H1 (cell line): ENCODE measurements at places on chromosomes 12 and 14.

- DNase-seq, result no peak
Measured at GRCh38 chr12:57782243-57782607, 362 bp upstream of the TSFM start.

DNA sequence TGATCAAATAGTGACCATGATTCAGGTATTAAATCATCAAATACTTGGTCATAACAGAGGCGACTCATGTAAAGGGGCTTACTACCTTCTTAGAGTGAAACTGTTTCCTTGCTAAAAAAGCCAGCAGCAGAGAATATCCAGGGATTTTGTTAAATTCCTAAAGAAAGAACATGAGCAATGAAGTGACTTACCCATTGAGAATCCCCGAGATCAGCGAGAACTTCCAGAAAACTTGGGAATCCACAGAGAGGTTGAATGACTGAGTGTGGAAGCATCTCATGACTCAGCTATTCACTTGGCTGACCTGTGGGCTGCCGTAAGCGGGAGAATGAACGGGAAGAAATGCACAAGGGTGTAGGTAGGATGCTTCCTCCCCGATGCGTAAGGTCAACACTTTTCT, 85.3 kb upstream of the KCNA1 start:
- no peak for DNase-seq

DNA sequence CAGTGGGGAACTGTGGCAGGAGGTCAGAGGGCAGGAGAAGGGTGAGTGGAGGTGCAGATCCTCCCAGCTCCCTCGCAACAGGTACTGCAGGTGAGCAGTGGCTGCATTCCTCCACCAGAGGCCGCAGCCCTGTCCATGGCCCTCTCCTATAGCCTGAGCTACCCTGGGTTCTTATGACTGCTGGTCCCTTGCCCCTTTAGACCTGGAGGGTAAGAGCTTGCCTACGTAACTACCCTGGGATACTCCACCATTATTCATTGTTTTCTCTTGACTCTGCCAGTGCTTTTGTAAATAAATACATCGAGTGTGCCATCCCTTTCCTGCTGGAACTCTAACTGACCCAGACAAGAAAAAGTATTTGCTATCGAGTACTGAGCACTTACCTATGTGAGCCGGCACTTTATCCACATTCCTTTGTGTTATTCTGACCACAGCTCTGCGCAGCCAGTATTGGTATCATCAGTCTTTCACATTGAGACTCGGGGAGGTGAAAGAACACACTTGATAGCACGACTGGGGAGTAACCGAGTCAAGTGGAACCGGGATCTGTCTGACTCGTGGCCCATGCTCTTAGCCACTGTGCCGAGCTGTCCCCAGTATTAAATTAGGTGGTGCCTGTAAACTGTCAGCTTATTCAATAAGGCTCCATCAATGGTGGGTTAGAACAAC, 38.5 kb downstream of the LTBP2 start:
- no peak for DNase-seq

DNA sequence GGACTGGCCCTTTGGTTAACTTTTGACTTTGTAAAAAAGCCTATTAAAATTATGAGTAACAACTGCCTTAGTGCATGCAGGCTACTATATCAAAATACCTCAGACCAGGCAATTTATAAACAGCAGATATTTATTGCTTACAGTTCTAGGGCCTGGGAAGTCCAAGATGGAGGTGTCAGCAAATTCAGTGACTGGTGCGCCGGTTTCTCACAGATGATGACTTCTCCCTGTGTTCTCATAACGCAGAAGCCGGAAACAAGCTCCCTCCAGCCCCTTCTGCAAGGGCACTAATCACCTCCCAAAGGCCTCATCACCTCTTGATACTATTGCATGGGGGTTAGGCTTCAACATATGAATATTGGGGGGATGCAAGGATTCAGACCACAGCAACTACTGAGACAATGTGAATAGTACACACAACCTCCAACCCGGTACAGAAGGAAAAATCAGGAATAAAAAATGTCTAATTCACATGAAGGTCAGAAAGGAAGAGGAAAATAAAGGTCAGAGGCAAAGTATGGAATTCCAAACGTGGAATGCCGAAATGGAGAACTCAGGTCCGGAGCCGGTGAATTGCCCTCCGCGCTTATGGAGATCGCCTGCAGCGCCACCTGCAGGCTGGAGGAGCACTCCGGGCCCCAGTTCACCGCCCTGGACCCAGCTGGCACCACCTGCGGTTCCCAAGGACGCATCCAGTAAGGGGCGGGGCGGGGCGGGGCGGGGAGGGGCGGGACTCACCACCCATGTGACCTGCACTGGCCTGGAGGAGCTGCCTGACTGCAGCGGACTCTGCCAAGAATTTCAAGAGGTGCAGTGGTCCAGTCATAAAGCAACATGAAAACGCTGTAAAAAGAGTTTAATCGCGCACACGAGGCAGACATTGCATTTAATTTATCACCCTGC, 203.4 kb downstream of the KIF26A start:
- peak; percentile 85 for DNase-seq

DNA sequence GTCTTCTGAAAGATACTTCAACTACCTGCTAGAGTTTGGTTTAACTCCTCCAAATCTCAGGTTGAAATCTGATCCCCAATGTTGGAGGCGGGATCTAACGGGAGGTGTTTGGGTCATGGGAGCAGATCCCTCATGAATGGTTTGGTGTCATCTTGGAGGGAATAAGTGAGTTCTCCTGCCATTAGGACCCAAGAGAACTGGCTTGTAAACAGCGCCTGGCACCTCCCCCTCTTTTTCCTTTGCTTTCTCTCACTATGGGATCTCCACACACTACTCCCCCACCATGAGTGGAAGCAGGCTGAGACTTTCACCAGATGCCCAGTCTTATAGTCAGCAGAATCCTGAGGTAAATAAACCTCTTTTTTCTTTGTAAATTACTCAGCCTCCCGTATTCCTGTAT, 2.5 kb downstream of the CNIH1 start:
- DNase-seq, result no peak

- DNase-seq, result no peak
Measured at GRCh38 chr12:14782756-14783155, 20.5 kb downstream of the WBP11 start.

DNA sequence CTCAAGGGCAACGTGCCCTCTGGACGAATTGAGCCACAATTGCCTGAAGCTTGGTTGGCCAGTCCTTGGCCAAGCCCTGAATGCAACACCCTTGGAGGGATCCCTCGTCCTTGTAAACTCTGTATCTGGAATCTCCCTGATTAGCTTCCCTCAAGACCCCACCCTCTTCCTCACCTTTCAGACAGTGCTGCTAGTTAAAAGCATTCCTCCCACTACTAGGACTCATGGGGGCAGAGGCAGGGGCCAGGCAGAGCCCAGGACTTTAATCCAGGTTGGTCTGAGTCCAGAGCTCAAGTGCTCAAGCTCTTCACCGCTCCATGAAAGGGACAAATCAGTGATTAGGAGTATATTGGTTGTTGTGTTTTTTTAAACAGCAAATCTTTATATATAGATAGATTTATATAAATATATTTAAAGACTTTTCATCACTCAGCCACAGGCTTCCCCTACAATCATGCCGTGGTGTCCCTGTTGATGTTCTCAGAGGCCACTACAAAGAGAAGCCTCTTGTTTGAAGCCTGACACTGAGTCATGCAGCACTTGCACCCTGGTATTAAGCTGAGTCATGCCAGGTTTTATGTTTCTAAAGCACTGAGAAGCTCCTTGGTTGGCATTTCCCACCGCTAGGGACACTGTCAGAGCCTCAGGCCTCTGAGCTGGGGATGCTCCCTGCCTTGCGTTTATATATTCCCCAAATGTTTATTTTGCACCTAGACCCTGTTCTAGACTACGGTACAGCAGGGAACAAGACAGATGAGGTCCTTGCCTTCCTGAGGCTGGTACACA, 53.8 kb upstream of the GSC start:
- DNase-seq, result no peak

DNA sequence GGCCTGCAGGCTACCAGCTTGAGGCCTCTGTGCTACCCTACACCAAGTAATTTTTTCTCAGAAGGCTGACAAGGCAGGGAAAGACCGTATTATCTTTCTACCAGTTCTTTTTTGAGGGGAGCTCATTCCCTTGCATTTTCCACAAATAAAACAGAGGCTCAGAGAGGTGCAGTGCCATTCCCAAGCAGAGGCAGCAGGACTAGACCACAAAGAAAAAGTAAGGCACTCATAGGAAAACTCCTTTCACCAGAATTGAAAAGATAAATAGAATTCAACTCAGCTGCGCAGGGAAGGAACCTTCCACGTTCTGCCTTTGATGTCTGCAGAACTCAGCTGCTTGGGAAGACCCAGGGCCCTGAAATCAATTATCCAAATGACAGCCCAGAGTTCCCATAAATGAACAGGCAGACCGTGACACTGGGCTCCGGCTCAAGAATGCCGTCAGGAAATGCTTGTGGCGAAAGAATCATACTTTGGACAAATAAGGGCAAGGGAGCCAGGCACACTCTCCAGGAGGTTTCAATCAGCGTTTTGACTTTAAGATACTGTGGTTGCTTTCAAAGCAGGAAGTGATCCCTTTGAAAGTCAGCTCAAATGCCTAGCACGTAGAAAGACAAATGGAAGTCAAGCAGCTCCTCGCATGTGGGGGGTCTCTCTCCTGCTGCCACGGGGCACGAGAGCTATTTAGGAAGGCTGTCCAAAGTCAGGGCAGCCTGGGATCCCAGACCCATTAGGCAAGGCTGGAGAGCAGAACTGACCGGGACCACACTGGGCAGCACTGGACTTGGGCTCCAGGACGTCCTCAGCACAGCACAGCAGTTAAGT, 14.0 kb downstream of the KCTD10 start:
- no peak for DNase-seq

DNA sequence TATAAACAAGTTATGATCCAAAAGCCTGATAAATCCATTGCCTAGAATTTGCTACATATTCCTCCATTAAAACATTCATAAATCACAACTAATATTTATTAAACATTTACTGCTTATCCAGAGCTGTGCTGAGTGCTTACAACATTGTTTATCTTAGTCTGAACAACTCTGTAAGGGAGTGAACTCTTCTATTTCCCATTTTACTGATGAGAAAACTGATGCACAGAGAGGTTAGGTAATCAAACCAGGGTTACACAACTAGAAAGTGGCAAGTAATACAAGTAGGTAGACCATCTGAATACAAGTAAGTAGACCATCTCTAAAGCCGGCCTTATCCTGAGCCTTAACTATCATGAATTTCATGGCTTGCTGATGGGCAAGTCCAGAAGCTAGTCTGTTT, 39.5 kb downstream of the WASHC3 start:
- no peak for DNase-seq
